ENCODE measurements at places on chromosomes 4 and X.

DNA sequence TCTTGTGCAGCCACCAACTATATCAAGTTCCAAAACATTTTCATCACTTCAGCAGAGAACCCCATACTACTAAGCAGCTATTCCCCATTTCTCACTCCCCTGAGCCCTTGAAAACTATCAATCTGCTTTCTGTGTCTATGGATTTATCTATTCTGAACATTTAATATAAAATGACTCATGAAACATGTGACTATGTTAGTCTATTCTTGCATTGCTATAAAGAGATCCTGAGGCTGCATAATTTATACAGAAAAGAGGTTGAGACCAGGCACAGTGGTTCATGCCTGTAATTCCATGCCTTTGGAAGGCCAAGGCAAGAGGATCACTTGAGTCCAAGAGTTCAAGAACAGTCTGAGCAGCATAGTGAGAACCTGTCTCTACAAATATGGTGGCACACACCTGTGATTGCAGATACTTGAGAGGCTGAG lies 10.6 kb upstream of the C1QTNF7 start:
- DNase-seq, result no peak

DNA sequence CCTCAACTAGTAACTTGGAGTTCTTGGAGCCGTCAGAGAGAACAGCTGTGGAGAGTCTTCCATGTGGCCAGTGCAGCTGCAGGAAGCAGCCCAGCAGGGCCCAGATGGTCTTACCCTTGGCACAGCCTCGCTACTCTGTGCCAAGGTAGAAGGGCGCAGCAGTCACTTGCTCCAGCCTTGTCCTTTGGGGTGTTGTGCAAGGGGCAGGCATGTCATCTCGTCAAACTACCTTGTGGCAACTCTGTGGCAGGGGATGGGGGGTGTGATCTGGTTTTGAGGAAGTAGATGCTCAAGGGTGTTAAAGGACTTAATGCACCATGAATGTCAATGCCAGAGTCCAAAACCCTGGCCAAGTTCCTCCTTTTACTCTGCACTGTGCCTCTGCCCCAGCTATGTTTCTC lies 34.2 kb upstream of the TBC1D14 start:
- DNase-seq, result no peak

DNA sequence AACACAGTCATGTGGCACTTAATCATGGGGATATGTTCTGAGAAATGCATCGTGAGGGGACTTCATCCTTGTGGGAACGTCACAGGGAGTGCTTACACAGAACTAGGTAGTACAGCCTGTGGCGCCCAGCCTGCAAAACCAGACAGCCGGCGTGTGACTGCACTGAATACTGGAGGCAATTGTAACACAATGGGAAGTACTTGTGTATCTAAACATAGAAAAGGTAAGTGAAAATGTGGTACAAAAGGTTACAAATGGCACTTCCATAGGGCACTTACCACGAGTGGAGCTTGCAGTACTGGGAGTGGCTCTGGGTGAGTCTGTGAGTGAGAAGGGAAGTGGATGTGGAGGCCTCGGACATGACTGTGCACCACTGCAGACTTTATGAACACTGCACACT lies 5.2 kb downstream of the TLR3 start:
- no peak for DNase-seq

GRCh38 chr4:17427991-17428390 lies 83.9 kb downstream of the QDPR start:
- no peak for DNase-seq

DNA sequence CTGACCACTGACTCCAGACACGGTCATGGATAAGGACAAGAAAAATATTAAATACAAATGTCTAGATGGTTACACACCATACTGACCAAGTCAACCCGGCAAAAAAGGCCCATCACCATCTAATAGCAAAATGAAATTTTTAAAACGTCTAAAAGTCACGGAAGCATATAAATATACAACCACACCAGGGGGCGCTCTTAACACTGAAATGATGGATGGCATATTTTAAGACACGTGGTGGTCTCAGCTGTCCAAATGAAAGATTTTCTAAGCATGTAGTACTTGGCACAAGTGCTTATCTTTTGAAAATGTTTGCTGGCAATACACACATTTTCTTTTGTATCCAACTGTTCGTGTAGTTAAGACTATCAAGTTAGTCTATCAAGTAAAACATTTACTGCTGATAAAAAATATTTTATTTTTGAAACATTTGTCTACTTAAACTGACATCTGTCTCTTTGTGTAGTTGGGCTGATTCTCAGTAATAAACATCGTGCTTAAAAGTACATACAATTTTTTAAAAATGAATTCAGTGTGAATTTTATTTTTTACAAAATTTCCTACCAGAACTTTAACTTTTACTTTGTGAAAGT lies 64.6 kb downstream of the COX7B2 start:
- DNase-seq, result peak; percentile 59

GRCh38 chr4:37999000-37999716 lies 39.0 kb downstream of the PTTG2 start:
- no peak for DNase-seq

DNA sequence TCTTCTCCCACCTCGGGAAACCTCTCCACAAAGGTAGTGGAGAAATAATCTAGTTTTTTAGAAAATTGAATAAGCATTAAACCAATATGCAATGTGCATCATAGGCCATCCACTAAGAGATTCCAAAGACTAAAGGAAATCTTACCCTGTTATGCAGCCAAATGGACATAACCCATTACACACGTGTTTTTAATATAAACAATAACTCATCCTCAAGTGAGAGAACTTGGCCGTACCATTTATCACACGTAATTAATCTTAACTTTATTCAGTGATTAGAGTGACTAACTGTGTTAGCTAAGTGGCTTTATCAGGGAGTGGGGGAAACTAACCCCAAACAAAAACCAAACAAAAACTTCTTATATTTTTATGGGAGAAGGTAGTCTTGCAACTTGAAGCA lies 57.8 kb downstream of the AFM start:
- DNase-seq, result no peak

DNA sequence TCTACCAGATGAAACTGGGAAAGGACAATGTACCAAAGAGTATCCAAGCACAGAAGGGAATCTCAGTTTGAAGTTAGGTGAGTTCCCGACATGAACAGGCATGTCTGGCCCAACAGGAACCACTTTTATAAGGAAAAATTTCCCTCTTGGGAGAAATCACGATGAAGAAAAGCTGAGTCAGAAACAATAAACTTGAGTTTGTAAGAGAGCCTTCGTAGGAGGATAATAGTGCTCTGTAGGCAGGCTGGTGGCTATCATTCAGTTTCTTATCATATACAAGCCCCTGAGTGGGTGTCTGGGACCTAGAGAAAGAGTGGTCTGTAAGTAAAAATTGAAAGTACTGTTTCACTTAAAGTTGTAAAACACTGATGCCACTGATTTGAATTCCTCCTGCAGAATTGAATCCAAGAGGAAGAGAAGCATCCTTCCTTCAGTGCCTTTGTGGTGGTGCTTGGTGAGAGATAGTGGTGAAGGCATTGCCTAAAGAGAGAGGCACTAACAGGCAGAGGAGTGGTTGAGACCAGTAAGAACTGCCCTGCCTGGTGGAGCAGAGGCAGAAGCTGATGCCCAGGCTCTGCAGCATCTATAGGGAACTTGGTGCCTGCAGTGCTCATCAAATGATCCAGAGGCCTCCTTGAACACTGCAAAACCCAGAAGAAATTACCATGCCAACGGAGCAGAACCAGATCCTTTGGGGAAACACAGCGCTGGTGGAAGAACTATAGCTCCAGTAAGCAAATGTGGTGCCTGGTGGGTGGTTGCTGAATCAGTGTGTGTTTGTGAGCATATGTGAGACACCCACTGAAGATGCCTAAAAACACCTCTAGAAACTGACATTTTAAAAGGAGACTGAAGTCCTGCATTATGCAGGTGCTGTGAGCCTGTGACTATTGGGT lies 31.7 kb upstream of the METAP1 start:
- no peak for DNase-seq

- DNase-seq, result no peak
Observed at GRCh38 chr4:181503687-181504390, 739.4 kb upstream of the TENM3 start.

GRCh38 chrX:30576881-30577280 lies 685 bp downstream of the TASL start:
- no peak for DNase-seq

GRCh38 chr4:3291411-3291968 lies 1.3 kb upstream of the RGS12 start:
- DNase-seq, result no peak

- DNase-seq, result no peak
Observed at GRCh38 chr4:51851937-51852290, 9.0 kb downstream of the DCUN1D4 start.

- no peak for DNase-seq
Observed at GRCh38 chrX:138718941-138719340, 7.4 kb upstream of the FGF13 start.

DNA sequence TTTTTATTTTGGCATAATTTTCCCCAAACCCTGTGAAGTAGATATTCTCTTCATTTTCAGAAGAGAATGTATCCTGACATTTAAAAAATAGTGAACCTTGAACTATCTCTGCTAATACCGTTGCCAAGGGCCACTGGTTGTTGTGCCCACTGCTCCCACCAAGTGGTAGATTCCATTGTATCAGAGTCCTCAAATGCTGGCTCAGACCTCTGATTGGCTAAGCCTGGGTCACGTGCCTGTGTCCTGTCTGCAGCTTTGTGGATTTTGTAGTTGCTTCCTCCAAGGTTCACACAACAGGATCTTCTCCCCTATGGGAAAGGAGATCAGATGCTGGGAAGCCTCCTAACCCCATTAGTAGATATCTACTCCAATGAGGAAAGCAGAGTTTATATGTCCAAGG lies 104.8 kb upstream of the CASK start:
- DNase-seq, result no peak

GRCh38 chr4:83604321-83604720 lies 68.4 kb downstream of the GPAT3 start:
- DNase-seq, result no peak

- DNase-seq, result peak; percentile 32
Observed at GRCh38 chr4:158667651-158668198, 4.0 kb downstream of the C4orf46 start.

- DNase-seq, result no peak
Observed at GRCh38 chrX:149284616-149285015, 220.5 kb downstream of the IDS start.

DNA sequence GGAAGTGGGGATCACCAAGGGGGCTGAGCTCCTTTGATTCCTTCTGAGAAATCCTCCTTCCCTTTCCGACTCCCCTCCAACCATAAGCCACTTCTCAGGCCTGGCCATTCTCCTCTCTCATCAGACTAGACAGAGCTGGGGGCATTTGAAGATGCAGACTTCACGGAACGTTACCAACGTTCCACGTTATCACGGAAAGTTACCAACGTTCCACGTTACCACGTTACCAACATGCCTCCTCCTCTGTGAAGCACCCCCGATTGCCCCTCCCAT lies 85.4 kb upstream of the WWC2 start:
- DNase-seq, result no peak

GRCh38 chr4:173714456-173714855 lies 184.4 kb upstream of the HAND2 start:
- no peak for DNase-seq

DNA sequence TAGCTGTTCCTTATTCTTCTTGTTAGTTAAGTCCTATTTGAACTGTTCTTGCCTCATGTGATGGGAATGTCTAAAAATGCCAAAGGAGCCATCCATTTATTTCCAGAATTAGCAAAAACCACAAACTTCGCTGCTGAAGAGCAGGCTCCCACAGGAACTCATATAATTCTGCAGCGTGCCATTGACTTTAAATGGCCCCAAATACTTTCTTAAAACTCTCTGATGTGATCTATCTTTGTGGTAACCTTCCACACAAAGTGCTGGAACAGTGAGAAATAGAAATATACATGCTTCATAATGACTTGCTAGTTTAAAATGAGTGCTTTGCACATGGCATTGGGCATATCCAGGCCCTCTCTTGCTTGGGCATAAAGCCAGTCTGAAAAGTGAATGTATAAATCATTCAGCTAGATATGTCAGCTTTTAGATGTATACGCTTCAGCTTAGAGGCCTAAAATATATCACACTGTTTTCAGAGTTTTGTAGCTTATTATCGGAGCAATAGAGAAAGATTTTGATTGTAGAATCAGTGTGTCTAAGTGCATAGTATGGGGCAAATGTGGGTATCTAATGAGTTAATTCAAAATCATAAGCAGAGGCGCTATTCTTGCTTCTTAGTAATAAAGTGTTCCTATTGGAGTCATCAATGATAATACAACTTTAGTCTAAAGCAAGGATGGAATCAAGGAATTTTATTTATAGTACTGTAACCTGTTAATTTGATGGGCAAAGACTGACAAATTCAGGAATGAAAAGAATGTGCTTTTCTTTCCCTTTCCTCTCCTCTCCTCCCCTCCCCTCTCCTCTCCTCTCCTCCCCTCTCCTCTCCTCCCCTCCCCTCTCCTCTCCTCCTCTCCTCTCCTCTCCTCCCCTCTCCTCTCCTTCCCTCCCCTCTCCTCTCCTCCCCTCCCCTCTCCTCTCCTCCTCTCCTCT lies 392.2 kb upstream of the ZFP42 start:
- DNase-seq, result no peak

GRCh38 chr4:184705692-184706091 lies 28.2 kb downstream of the CENPU start:
- no peak for DNase-seq

- no peak for DNase-seq
Observed at GRCh38 chrX:3990569-3990968, 277.1 kb upstream of the PRKX start.

- no peak for DNase-seq
Observed at GRCh38 chr4:98937986-98938720, 9.2 kb upstream of the EIF4E start.

DNA sequence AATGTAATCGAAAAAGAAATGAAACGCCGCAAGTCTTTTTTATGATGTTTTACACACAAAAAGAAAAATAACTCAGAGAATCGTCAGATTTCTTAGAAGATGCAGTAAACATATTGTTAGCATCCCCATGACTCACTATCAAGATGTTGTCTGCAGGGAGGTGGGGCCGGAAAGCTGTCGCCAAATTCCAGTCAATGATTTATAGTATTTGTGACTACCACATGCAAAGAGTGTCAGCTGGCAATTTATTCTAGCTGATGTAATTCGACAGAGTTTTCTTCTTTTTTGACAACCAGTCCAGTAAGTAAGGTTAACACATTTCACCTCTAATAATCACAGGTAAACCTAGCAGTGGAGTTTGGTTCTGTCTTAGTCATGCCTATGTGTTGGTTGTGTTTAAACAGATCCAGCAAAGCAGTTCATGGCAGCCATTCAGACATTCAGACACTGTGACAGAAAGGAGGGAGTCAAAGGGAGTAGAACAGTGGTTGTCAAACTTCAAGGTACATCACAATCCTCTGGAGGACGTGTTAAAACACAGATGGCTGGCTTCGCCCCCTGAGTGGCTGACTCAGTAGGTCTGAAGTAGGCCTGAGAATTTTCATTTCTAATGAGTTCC lies 19.8 kb upstream of the PPP1R2C start:
- no peak for DNase-seq

DNA sequence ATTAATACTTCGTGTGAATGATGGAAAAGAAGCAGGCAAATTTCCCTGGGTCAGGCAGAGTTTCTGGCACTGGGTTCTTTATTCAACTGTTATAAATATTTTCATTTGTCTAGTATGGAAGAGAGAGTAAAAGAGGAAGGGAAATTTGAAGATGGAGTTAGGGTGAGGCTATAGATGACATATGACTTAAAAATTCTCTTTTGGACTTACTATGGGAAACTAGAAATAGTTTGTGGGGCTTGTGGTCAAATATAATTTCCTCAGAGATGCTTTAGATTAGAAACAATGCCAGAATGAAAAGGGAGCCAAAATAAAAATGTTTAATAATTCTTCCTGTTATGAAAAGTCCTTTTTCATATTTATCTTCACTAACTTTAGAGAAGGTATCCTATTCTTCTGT lies 103.2 kb downstream of the GC start:
- no peak for DNase-seq

All from stimulated activated naive CD8-positive, alpha-beta T cell treated with anti-CD3 and anti-CD28 coated beads, Interleukin-15, Interleukin-2, amounts not matched to agents 100 U/mL and 50 U/mL, for 24 hours (primary cell).